ENCODE measurements at places on chromosomes 16 and 17.

DNA sequence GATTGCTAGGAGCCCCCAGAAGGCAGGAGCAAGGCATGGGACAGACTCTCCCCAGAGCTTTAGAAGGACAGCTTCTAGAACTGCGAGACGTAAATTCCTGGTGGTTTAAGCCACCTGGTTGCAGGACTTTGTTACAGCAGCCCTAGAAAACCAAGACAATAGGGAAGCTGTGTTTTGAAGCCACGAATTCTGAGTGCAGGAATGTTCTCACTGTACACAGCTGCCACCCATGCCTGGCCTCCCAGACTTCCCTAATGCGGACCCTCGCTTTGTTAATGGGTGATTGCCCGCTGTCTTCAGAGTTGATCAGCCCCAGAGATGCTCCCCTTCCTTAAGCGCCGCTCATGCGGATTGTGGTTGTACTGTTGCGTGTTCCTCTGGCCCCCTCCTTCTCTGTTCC is 177.1 kb downstream of the MSI2 start:
- no peak for DNase-seq

- DNase-seq, result no peak
These were observed 12.5 kb downstream of the GSE1 start for GRCh38 chr16:85625485-85626117.

- DNase-seq, result no peak
These were observed 418.3 kb upstream of the SALL1 start for GRCh38 chr16:51569203-51569931.

DNA sequence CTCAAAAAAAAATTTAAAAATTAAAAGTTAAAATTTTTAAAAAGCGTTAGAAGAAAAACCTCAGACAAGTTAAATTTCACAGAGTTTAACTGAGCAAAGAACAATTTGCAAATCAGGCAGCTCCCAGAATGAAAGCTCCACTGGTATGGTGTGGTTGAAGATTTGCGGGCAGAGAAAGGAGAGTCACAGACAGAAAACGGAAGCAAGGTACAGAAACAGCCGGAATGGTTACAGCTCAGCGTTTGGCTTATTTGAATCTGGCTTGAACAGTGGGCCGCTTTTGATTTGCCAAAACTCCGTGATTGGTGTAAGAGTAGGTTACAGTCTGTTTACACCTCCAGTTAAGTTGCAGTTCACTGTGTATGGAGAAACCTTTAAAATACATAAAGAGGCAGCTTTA is 297.1 kb downstream of the HS3ST4 start:
- no peak for DNase-seq

GRCh38 chr17:43587647-43588046 is 41.5 kb upstream of the ETV4 start:
- no peak for DNase-seq

DNA sequence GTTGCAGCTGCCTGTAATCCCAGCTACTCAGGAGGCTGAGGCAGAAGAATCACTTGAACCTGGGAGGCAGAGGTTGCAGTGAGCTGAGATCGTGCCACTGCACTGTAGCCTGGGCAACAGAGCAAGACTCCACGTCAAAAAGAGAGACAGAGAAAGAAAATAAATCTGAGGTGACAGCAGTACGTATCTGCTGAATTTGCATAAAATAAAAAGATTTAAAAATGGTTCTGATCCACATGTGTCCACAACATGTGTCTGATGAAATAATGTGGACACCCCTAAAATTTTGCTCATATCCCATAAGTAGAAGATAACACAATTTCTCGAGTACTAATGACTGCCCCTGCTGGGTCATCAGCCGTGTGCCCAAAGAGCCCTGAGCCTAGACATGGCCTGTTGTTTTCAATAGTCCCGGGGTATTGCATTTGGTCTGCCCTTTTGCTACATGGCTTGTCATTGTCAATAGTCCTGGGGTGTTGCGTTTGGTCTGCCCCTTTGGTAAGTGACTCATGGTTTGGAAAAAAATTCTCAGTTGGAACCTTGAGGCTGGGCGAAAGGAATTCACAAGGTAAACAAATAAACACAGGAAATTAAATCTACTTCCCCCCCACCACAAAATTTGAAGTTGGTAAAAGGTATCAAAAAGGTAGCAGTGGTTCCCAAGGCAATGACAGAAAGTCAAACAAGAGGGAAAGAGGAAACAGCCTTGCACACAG is 434.6 kb upstream of the MAF start:
- no peak for DNase-seq

- DNase-seq, result no peak
These were observed 440.2 kb downstream of the KCNJ2 start for GRCh38 chr17:70609566-70609965.

- DNase-seq, result no peak
These were observed 10.0 kb downstream of the PEMT start for GRCh38 chr17:17581509-17581908.

DNA sequence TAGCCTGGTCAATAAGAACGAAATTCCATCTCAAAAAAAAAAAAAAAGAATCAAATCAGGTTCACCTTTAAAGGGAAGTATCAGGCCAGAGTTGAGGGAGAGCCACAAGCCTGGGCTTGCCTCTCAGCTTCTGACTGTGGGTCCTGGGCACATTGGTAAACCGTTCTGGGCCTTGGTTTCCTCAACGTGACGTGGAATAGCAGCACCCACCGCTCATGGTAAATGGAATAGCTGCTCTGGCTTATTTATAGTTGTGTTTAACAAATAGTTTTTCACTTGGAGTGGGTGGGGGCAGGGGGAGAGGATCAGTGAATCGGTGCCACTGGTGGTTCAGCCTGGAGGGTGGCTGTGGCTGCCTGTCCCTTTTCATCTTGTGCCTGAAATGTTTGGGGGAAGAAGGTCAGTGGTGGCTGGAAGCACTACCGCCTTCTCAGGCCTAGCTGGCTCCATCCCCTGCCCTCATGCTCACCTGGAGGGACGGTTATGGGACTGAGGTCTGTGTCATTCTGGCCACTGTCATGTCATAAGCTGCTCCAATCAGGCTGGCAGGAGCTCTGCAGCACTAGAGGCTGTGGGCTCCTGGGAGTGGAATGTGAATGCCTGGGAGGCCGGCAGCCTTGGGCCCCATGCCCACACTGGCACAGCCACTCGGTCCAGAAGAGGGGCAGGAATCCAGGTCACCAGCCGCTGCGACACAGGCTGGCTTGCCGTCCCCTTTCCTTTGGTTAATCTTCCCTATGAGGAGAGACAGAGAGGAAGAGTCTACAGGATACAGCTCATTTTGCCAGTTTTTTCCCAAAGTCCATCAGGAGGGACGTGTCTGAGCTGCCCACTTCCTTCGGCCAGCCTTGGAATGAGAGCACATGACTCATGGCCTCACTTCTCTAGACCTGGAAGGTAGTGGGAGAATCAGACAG is 27.0 kb downstream of the CCR7 start:
- no peak for DNase-seq

GRCh38 chr17:7825206-7825990 is 8.6 kb upstream of the KDM6B start:
- no peak for DNase-seq

DNA sequence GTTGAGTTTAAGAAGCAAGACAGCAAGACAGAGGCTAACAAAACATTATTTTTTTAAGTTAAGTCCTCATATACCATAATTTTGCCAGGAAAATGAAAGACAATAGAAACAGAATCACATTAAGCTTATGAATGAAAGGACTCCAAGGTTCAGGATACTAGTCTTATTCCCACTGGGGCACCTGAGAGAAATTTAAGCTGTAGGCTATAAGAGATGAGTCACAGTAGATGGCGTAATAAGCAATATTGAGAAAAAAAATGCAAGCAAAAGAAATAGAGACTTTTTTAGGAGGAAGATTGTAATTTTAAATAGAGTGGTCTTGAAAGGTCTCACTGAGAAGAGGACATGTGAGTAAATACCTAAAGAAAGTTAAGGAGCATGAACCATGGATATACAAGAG is 57.1 kb upstream of the KIF2B start:
- no peak for DNase-seq

- DNase-seq, result no peak
These were observed 23.3 kb downstream of the CNP start for GRCh38 chr17:41989702-41990419.

Data from type B pancreatic cell (in vitro differentiated cells).